CD4-positive, alpha-beta T cell treated with Interleukin-2 at 100 ng/mL for 4 hours (primary cell): ENCODE measurements at places on chromosomes 1 and 21.

- no peak for DNase-seq
Observed at GRCh38 chr1:31541194-31541593, 35.1 kb upstream of the TINAGL1 start.

DNA sequence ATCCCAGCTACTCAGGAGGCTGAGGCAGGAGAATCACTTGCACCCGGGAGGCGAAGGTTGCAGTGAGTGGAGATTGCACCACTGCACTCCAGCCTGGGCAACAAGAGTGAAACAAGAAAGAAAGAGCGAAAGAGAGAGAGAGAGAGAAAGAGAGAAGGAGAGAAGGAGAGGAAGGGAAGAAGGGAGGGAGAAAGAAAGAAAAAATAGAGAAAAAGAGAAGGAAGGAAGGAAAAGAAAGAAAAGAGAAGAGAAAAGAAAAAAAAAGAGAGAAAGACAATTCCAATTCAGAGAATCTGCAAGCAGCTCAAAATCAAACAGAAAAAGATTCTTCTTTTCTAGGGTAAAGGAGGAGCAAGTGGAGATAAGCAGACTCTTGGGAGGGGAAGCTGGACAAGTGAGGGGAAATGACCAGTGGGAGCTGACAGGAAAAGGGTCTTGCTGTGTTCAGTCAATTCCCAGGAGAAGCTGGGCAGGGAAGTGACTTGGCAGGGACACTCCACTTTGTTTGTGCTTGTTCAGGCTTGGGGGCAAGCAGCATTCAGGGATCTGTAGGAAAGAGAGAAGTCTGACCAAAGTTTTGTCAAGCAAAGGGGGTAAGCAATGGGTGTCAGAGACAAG, 3.6 kb upstream of the CAPN2 start:
- DNase-seq, result no peak

DNA sequence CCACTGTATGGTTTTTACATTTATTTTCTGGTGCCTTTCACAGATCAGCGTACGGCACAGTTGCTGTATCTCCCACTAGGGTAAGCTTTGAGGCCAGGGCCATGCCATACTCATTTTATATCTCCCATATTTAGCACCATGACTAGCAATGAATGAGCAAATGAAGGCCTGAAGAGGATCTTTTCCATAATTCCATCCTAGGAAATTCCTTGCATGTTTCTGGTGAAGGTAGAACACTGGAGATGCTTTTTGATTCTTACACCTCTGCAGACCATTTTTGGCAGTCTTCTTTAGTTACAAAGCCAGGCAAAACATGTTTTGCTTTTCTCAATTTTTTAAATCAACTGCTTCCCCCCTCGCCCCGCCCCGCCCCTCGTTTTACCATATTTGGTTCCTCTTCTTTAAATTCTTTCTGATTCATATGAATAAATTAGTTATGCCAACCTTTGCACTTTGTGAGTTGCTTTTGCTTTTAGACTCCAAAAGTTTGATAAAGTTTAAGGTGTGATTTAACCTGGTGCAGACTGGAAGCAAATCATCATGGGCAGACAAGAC, 78.9 kb upstream of the AK4 start:
- peak; percentile 58 for DNase-seq

DNA sequence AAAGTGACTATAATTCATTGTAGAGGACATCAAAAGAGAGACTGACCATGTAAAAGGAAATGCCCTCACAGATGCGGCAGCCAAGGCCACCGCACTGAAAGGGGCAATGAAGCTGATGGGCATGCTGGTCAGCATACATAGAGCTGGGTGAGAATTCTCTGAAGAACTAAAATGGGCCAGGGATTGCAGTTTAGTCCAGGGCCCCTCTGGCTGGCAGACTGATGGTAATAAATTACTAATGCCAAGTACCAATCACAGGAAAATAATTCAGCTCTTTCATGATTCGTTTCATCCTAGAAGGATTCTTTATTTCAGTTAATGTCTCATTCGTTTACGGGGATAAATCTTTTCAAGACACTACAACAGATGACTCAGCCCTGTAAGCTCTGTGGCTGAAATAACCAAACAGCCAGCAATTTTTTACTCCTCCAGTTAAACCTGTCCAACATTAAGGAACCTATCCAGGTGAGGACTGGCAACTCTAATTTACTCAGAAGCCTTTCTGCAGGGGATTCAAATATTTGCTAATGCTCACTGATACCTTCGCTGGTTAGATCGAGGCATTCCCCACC, 56.9 kb upstream of the MAP1LC3C start:
- no peak for DNase-seq

- DNase-seq, result no peak
Observed at GRCh38 chr1:112881742-112882127, 74.3 kb downstream of the SLC16A1 start.

DNA sequence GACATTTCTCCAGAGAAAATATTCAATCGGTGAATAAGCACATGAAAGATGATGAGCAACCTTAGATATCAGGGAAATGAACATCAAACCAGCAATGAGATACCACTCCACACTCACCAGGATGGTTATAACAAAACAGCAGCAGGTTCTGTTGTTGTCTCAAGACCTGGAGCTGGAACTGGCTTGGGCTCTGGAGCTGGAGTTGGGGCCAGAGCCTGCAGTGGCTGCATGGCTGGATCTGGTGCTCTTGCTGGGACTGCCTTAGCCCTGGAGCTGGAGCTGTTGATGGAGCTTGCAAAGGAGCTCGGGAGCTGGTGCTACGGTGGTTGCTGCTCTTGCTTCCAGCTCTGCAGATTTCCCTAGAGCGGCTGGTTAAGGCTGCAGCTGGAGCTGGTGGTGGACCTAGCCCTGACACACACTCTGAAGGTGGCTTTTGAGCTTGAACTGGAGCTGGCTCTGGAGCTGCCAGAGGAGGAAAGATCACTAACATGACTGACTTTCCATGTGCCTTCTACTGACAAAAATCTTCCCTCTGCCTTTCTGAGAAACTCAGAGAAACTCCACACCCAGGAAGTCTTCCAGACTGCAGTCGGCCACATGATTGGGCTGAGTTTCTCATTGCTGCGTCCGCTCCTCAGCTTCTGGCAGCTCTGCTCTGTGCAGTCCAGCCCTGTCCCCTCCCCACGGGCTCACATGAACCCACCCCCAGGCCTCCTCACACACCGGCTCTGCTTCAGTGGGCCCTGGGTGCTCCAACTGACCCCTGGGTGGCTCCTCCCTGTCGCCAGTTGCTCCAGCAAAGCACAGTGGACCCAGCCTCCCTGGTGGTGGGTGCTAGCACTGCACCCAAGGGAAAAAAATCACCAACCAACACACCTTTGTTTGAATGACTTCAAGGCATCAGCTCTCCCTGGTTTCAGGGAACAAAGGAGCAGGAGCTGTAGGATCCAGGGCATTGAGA, 139.1 kb upstream of the FMN2 start:
- DNase-seq, result no peak
